ENCODE measurements at places on chromosomes 6 and 20.

DNA sequence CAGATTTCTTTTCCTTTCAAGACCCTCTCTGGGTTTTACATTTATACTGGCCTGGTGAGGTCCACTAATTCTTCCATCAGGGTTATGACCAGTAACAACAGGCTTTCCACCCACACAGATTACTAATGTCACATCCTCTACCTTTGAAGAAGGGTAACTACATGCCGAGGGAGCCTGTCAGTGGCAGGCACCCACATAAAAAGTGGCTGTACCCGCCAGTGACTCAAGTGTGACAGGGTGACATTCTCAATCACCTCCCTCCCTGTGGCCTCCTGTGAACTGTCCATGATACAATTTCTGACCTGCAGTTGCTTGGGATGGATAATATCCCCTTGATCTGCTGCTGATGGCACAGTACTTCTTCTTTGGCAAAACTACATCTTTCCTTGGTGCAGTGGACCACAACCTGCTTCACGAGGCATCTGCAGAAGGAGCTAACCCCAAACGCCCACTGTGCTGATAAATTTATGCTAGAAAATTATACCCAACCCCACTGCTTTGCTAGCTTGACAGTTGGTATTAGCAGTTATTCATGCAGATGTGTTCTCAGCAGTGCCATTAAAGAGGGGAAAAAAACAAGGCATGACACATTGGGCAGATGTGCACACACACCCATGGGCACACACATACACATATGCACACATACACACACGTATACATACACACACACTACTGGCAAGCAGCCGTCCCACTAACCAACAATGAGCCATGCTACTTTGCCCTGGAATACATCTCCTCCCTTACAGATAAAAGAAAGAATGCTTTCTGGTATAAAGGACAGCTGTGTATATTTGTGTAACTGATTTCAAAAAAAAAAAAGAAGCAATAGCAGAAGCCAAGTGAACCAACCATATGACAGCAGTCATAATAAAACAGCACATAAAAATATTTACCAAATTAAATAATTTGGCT, 20.8 kb downstream of the GFOD1 start:
- no peak for DNase-seq

- DNase-seq = no peak
These were observed 127.7 kb upstream of the PTPRK start for GRCh38 chr6:128648022-128648598.

GRCh38 chr20:9810738-9811137, 28.1 kb downstream of the PAK5 start:
- no peak for DNase-seq

DNA sequence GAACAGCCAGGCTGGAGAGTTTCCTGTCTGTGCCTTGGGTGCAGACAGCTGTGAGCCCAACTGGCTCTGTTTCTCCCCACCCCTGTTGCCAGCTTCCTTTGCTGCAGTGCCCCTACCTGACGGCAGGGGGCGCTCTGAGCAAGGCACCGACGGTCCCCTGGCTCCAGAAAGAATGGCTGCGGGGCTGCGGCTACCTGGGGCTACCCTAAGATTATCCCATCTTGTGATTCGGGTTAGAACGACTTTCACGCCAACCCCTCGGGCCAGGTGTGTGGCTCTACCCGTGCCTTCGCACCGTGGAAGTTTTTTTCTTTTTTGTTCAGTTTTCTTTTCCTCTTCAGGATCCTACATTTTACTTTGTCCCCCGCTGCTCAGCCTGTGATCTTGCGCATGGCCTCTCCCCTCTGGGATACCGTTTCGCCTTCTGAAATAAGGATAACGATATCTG, 33.4 kb upstream of the AAR2 start:
- DNase-seq = peak; percentile 37

GRCh38 chr20:60892095-60892813, 359.8 kb upstream of the CDH4 start:
- no peak for DNase-seq

DNA sequence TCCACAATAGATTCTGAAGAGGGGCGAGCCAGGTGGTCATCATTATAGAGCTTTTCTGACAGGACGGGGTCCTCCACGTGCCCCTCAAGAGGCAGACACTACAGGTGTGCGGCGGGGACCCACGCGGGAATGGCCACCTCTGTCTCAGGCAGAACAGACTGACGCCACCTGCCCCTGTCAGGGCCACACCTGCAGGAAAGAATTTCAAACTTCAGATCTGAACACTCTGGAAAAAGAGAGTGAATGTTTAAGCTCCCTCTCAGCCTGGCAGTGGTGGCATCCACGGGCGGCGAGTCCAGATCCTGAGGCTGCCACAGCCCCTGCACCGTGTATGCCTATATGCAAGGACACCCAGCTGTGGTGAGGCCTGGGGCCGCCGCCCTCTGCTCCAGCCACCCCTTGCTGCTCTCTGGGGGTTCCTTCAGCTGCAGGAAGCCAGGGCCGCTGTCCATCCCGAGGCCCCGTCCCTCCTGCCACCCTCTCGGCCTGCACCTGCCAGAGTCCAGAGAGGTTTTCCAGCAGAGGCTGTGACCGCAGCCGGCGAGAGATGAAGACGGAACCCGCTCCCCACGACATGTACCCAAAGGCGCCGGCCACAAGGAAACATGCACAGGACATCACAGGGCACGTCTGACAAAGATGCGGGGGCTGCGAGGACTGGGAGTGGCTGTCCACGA, 234.9 kb downstream of the ERMARD start:
- no peak for DNase-seq

- peak; percentile 10 for DNase-seq
These were observed 15.4 kb upstream of the IP6K3 start for GRCh38 chr6:33761922-33762629.

- no peak for DNase-seq
These were observed 5.6 kb upstream of the VNN2 start for GRCh38 chr6:132763269-132763668.

- DNase-seq = no peak
These were observed 29.5 kb downstream of the ALDH8A1 start for GRCh38 chr6:134920422-134920821.

- no peak for DNase-seq
These were observed 99.4 kb downstream of the EYA4 start for GRCh38 chr6:133340557-133340956.

GRCh38 chr6:128686084-128686483, 165.7 kb upstream of the PTPRK start:
- DNase-seq = no peak

DNA sequence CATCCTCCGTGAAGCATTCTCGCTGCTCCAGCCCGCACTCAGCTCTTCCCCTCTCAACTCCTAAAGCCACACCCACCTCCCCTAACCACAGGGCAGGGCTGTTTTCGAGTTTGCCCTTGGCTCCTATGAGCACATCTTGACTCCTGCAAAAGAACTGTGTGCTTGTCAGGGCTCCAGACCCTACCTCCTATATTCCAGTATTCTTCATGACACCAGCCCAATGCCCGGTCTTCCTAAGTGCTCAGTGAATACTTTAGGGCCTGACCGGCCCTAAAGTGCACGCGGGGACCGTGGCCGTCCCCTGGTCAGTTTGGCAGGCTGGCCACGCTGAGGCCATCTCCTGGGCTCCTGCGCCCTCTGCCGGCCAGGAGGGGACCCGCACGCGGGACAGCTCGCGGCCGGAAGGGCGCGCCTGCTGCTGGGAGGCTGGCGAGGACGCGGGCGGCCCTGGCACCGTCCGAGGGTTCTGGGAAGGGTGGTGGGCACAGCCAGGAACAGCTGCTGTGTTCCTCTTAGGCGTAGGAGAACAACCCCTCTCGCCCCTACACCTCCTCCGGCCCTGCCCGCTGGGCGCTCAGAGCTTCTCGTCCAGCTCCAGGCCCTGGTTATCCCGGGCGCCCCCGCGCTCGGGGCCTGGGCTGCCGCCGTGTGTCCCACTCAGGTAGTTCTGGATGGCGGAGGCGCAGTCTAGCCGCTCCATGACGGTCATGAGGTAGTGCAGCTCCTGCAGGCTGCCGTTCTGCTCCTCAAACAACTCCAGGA, 11.0 kb downstream of the UNC5CL start:
- DNase-seq = no peak

- DNase-seq = no peak
These were observed 3.8 kb downstream of the SLC13A3 start for GRCh38 chr20:46647469-46647868.

GRCh38 chr6:39669973-39670342, 55.2 kb downstream of the KIF6 start:
- DNase-seq = no peak

GRCh38 chr20:37803438-37804307, 99.3 kb upstream of the VSTM2L start:
- DNase-seq = no peak

GRCh38 chr6:3919130-3919628, 70.0 kb downstream of the FAM50B start:
- no peak for DNase-seq

GRCh38 chr6:107070686-107071085, 42.7 kb downstream of the MTRES1 start:
- DNase-seq = no peak

- DNase-seq = peak; percentile 42
These were observed 3.1 kb downstream of the MTCL3 start for GRCh38 chr6:127515794-127516661.

GRCh38 chr20:2336471-2336870, 40.7 kb downstream of the TGM3 start:
- no peak for DNase-seq

- DNase-seq = no peak
These were observed 20.8 kb downstream of the SRC start for GRCh38 chr20:37366743-37367142.

DNA sequence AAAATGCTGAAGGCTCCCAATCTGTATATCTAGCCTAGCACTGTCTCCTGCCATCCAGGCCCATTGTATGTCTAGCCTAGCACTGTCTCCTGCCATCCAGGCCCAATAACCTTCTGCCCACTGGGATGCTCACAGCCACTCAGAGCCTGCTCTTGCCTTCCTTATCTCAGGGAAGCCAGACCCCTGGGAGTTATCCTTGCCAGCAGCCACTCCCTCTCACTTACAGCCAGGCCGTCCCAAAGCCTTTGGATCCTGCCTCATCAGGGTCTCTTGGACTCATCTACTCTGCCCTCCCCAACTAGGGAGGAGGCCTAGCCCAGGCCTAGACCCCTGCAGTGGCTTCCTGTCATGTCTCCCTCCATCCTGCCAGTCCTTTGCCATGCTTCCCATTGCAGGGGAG, 37.3 kb downstream of the KIF3B start:
- no peak for DNase-seq

- DNase-seq = no peak
These were observed 110.6 kb upstream of the SIRPA start for GRCh38 chr20:1784586-1784985.

GRCh38 chr20:59333260-59333845, 32.9 kb downstream of the EDN3 start:
- no peak for DNase-seq

DNA sequence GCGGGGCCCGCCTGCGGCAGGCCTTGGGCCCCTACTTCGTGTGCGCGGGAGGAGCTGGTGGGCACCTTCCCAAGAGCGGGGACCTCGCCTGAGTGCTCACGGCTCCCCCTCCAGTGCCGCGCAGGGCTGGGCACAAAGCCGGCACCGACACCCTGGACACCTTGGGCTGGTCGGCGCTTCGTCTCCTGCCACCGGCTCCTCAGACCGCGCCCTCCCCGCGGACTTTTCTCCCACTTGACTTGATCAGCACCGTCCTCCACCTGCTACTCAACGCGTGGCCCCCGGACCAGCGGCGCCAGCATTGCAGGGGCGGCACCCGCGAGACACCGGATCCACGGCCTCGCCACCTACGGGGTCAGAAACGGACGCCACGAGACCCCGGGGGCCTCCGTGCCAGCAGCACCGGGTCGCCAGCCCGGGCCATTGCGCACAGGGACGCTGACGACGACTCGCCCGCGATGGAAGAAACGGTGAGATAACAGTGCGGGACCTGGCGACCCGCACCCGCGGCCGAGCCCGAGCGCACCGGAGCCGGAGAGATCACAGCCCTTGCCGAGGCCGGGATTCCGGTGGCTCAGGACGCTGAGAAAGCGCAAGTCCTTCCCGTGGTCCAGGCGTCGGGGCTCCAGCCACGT, 154.2 kb downstream of the DLL1 start:
- DNase-seq = no peak

- no peak for DNase-seq
These were observed 81.3 kb upstream of the CCDC28A start for GRCh38 chr6:138692058-138692977.
